Naive B cell (primary cell): ENCODE measurements at places on chromosomes 3 and 15.

DNA sequence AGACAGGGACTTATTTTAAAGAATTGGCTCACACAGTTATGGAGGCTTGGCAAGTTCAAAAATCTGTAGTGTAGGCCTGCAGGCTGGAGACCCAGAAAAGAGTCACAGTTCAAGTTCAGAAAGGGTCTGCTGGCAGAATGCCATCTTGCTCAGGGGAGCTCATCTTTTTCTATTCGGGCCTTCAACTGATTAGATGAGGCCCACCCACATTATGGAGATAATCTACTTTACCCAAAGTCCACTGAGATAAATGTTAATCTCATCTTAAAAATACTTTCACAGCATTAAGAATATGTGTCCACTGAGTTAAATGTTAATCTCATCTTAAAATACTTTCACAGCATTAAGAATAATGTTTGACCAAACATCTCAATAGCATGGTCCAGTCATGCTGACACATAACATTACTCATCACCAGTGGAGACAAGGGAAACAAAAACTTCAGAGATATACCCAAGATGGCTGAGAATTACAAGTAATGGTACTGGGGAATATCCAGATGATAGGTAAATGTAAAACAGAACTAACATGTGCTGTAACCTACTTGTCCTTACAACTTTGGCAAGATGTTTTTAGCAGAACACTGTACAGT lies 74.3 kb upstream of the STAC start:
- DNase-seq: no peak

DNA sequence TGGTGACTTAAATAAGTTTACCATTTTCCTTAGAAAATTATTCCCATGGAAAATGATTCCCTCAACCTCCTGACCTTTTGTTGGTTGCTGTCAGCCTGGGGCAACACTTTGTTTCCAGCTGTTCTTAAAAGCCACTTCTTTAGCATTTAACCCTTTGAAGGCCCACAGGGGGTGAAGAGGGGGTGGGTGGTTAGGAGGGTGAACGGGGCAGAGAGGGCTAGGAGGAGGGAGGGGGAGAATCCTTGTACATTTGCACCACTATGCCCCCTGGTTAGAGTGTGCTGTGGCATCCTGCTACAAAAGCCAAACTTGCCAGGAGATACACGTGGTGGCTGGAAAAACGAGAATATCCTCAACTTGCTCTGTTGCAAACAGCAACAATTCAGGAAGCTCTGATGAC lies 273.2 kb upstream of the RGMA start:
- no peak for DNase-seq

DNA sequence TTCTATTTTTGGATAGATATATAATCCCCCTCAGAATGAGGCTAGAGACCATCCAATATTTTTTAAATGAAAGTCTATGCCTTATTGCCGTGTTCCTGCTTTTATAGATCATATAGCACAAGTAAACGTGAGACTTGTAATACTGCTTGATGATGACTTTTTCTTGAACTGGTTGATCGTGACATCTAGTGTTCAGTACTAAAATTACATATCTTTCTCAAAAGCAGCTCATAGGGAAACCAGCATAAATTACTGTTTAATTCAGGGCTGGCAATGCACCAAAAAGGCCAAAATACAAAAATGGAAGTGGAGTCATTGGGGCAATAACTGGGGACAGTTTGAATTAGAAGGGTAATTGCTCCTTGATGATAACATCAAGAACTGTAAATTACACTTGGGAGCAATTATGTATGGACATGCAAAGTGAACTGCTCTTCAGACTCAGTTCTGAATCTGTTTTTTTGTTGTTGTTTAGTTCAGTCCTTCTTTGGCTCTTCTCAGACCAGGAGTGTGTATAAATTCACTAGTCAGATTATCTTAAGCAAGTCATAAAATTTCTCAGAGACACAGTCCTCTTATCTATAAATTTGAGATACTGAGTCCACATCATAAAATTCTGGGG lies 325.3 kb downstream of the THSD4 start:
- DNase-seq: no peak

DNA sequence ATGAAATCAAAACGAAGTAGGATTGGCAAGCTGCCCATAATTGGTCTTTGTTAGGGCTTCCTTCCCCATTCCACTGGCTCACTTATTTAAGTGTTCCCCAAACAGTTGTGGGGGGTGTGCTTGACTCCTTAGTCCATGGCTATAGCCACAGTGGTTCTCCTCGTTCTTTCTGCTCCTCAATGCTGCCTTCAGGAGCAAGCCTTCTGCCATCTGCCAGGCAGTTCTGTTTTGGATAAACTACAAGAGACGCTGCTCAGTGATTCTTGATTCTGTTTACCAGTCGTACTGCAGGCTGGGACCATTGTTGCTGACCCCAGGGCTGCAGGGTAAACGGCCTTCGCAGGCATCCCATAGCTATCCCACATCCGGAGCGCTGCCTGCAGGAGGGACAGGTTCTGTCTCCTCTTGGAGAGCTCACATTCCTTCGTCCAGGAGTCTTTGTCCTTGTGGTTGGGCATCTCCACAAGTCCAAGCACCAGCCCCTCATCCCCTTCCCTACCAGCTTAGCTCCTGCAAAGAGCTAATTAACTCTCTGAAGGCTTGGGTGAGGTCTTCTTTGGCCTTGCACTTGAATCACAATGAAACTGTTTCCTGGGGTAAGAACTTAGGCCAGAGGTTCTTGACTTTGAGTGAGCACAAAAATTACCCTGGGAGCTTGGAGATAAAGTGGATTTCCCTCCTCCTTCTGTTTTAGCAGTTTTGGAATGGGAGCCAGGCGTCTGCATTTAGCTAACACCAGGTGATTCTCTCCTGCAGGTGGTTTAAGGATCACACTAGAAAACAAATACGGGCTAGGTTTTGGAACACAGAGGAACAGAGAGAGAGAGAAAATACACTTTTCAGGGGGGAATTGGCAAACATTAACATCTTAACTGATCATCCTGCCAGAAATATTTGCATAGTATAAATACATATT lies 114.9 kb downstream of the SV2B start:
- DNase-seq: no peak

GRCh38 chr3:139940622-139941021 lies 5.6 kb downstream of the CLSTN2 start:
- no peak for DNase-seq

- DNase-seq: no peak
Observed at GRCh38 chr3:143226678-143227291, 107.2 kb downstream of the CHST2 start.

DNA sequence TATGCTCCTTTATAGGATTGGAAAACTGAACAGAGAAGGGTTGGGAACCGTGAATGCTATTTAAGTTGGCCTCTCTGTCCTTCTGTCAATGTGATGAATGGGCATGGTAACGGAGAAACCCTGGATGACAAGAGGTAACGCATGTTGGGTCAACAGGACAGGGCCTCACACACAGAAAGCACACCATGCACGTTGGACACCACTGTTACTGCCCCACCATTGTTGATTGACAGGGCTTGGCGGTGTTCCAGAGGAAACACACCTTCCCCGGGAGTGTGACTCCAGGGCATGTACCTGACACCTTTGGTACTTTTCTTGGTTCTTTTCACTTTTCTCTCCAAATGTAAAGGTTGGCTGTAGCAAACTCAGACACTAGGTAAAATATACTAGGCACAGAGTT lies 548.5 kb downstream of the OCA2 start:
- DNase-seq: no peak

- no peak for DNase-seq
Observed at GRCh38 chr3:50805321-50805720, 130.6 kb downstream of the DOCK3 start.

DNA sequence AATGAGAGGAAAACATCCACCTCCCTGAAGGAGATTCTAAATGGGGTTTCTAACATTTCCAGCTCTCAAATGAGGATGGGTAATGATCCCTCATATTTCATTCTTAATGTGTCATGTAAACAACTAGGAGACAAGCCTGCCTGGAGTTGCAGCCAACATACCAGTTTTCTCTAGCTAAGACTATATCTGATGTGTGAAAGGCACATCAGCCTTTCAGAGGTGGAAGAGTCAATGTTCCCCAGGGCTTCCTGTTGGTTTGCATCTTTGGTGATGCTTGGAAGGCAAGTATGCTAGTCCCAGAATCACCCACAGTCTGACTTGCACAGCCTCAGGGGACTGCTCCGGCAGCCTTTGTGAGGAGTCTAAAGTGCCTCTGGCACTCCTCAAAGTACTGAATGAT lies 921.2 kb downstream of the SQOR start:
- no peak for DNase-seq

DNA sequence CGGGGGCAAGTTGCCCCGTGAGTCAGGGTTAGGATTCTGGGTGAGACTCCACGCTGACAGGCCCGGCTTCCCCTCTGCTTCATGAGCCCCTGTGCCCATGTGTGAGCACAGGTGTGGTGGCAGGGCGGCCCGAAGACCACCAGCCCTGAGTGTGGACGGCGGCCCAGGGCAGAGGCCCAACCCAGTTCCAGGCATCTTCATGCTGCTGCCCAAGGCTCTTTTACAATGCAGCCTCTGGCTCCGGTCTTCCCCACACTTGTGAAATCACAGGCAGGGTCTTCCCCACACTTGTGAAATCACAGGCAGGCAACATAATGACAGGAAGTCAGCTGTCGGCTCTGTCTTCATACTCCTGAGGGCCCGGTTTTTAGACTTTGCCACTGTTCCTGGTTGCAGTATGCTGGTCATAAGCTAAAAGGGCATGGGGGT lies 78.8 kb downstream of the AAGAB start:
- no peak for DNase-seq

- no peak for DNase-seq
Observed at GRCh38 chr15:88646951-88647350, 8.1 kb downstream of the ISG20 start.

DNA sequence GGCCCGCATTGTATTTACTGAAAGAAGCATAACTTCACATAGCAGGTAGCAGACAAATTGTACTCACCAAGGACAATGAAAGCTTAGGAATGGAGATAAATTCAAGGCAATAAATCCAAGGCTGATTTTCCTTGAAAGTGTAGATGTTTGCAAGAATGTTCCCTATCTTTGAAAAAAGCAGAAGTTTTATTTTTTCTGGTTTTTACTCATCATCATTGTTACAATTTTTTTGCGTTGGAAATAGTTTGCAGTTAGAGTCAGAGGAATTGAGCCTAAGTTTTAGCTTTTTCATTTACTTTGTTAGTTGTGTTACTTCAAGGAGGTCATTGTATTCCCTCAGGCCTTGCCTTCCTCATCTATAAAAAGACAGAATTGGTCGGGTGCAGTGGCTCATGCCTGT lies 213.9 kb upstream of the TBL1XR1 start:
- no peak for DNase-seq

DNA sequence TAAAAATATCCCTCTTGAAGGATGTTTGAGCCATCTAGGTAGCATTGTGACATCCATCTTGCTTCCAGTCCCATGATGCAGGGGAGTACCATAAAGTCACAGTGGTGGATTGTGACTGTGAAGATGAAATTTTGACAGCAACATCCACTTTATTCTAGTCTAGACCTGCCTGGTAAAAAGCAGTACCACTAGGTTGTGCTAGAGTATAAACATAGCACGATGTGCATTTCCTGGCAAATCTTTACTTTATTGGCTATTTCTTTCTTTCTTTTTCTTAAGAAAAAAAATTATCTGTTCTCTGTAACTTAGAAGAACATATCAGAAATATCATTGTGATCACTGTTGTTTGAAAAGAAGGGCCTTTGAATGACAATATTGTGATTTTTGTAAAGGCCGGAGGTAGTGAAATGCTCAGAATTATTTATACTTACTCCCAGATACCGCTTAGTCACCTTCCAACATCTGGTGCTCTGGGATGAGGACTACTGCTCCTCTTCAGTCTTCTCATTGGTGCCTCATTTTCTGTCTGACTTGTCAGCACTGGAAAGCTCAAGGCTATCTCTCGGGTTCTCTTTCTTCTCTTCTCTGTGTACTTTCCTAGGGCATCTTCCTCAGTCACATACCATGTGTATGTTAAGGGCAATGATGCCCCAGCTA lies 35.6 kb downstream of the AGBL1 start:
- no peak for DNase-seq

GRCh38 chr3:127758013-127758412 lies 64.3 kb downstream of the MGLL start:
- no peak for DNase-seq

DNA sequence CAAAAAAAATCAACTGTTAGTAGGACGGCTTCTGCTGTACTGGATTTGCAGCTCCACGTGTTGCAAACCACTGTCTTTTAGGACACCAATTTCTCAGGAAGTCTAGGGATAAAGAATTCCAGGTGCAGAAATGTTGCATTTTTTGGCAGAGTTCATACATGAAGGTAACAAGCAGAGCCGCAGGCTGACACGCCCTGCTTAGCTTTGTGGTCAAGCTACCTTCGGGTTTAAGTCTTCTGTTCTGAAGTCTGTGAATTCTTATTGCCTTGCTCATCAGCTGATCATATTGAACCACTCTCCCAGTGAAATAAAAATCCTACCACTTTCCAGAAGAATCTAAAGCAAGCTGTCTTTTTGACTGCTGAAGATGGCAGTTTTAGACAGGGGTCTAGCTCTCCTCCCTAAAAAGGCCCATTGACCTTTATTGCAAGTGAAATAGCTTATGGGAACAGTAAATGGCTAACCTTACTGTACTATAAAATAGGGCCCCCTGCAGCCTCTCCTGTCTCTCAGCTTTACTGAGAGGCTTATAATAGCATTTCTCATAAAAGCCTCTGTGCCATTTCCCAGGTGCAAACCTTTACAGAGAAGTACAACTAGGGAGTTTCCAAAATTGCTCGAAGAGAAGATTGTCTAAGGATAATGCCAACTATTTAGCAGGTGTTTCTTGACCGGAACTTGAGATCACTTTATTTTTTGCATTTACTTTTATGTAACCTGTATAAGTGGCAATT lies 262.2 kb upstream of the IL12A start:
- no peak for DNase-seq

GRCh38 chr15:68224108-68224507 lies 5.4 kb downstream of the CLN6 start:
- DNase-seq: no peak

GRCh38 chr3:118927449-118927848 lies 107.2 kb downstream of the IGSF11 start:
- no peak for DNase-seq

- DNase-seq: no peak
Observed at GRCh38 chr3:134312072-134312872, 61.6 kb upstream of the RYK start.

DNA sequence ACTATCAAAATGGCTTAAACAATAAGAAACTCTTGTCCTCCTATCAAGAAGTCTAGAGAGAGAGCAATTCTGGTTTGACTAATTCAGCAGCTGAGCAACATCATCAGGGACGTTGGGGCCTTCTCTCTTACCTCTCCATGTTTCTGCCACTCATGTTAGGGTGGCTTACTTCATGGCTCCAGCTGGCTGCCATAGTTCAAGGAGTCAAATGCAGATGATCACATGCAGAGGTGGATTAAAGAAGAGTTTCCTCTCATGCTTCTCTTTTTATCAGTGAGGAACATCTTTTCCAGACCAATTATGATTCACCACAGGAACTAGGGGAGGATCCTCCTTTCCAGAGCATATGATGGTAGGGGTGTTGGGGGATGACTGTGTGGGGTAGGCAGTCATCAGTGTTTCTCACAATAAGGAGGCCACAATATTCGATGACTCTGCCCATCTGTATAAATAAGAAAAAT lies 45.5 kb downstream of the NEK11 start:
- DNase-seq: no peak

GRCh38 chr15:55959744-55960447 lies 33.5 kb downstream of the NEDD4 start:
- DNase-seq: no peak
